Cardiac atrium fibroblast (primary cell): ENCODE measurements at places on chromosomes 7 and 10. TPM values are rescaled to one million over a fixed set of nuclear protein-coding genes. Genes with fewer than 3 reads are reported as not detected.

The GIMAP5 gene
- total RNA-seq = 1.3 TPM in 1 of 2 replicates, not detected in the other

The ATRNL1 gene
- under 0.01 and 0.16 TPM in 2 replicates for total RNA-seq

The CNPY1 gene
- total RNA-seq = not detected in 2 replicates

The AGAP6 gene
- total RNA-seq = 2.5 and 4.4 TPM in 2 replicates

The TLX1 gene
- not detected in 2 replicates for total RNA-seq

The SNCG gene
- total RNA-seq = 5.3 and 11.4 TPM in 2 replicates

The CLEC2L gene
- not detected in 2 replicates for total RNA-seq

The SOSTDC1 gene
- not detected in 2 replicates for total RNA-seq

The PNPLA8 gene
- 25.1 and 30.8 TPM in 2 replicates for total RNA-seq

The NXPH1 gene
- total RNA-seq = not detected in 2 replicates

The CLRN3 gene
- not detected in 2 replicates for total RNA-seq

The MEOX2 gene
- 0.81 and 1.8 TPM in 2 replicates for total RNA-seq

The CDH23 gene
- total RNA-seq = 0.18 TPM in 1 of 2 replicates, not detected in the other

The OPN1SW gene
- total RNA-seq = not detected in 2 replicates

The RARRES2 gene
- total RNA-seq = 7.8 TPM in 1 of 2 replicates, not detected in the other

The APBB1IP gene
- 0.16 and 0.18 TPM in 2 replicates for total RNA-seq

The CAV2 gene
- total RNA-seq = 66.9 and 76.2 TPM in 2 replicates

The STEAP4 gene
- 2.0 and 38.9 TPM in 2 replicates for total RNA-seq
